ENCODE measurements at places on chromosomes 7 and 10. TPM values are rescaled to one million over a fixed set of nuclear protein-coding genes. Genes with fewer than 3 reads are reported as not detected.

EPO gene
- total RNA-seq, result 0.30 TPM

- no peaks in the 10 kb centered on the region for H3K27me3 ChIP-seq
- peak overlapping the region; percentile 53 for H3K27ac ChIP-seq
- H3K4me1 ChIP-seq, result peaks cover 18% of the 10 kb centered on the region
- DNase-seq, result peak; percentile 78
- H3K4me3 ChIP-seq, result no peak overlapping the region
Measured at GRCh38 chr7:74272305-74273038, 16.7 kb upstream of the CLIP2 start.

- no peak overlapping the region for H3K27ac ChIP-seq
- no peak overlapping the region for H3K4me3 ChIP-seq
- DNase-seq, result no peak
- no peaks in the 10 kb centered on the region for H3K4me1 ChIP-seq
Measured at GRCh38 chr7:84261509-84261908, 66.9 kb upstream of the SEMA3A start.

DNA sequence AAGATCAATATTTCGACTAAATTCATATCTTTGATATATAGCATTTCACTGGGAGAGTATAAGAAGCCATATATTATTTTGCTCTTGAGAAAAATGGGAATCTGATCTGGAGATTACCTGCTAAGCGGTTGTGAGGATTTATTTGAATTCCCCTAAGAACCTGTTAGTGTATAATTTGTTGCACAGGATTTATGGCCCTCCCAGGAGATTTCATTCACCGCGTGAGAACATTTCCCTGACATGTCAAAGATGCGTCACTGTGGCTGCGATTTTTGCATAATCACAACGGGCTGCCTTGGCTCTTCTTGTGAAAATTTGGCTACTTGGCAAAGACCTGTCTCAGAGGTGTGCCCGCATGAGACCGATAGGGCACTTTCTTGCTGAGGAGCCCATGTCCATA, 184.7 kb upstream of the PFKP start:
- H3K4me1 ChIP-seq, result no peaks in the 10 kb centered on the region
- no peak overlapping the region for H3K27ac ChIP-seq
- peaks cover 79% of the 10 kb centered on the region for H3K27me3 ChIP-seq
- H3K36me3 ChIP-seq, result no peaks in the 10 kb centered on the region
- no peak overlapping the region for H3K4me3 ChIP-seq

DNA sequence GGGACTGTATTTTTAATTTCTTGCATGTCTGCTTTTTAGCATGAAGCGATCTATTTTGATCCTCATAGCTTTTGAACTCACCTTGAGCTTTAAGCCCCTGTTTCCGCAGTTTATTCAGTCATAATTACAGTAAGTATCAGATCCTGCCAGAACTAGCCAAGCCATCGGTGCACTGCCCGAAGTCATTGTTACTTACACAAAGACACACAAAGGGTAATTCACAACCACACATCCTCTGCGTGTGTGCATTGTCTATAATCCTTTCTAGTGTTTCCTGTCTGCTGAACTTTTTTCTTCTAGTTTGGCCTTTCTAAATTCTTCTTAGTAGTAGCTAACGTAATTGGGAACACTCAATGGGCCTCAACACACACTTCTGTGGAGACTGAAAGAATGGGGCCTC, 133.0 kb downstream of the SFMBT2 start:
- H3K36me3 ChIP-seq, result no peaks in the 10 kb centered on the region
- peaks cover 16% of the 10 kb centered on the region for H3K27me3 ChIP-seq
- H3K27ac ChIP-seq, result no peak overlapping the region
- no peak overlapping the region for H3K4me3 ChIP-seq
- no peak for DNase-seq
